ENCODE measurements at places on chromosomes 2 and 18.
A peak's percentile ranks its signal among the peaks of the same experiment; 100 is the strongest.

GRCh38 chr2:103847276-103847675, 1006.6 kb upstream of the POU3F3 start:
- DNase-seq: peak; percentile 63

GRCh38 chr2:236743039-236743920, 173.7 kb downstream of the ACKR3 start:
- DNase-seq: peak; percentile 92

DNA sequence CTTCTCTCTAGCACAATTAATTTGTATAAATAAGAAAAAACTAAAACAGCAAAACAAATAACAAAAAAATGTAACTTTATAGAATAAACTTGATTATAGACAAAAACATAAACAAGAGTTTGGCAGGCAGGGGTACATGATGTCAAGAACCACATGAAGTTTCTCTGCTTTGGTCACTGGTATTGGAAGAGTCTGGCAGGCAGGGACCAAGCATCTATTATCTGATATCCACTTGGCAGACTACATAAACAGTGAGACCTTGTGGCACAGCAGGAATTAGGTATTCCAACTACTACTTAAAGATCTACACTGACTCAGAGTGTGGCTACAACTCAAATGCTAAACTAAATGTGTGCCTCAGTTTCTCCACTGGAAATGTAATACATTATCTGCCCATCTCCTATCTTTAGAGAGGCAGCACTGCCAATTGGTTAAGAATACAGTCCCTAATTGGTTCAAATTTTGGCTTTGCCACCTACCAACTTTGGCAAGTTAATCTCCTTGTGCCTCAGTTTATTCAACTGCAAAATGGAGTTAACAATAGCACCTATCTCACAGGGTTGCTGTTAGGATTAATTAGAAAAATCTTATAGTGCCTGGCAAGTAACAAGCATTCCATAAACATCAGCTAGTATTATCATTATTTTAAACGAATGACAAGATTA, 2.7 kb downstream of the MAP4K3 start:
- no peak for DNase-seq

GRCh38 chr2:10720306-10720705, 1.1 kb upstream of the ATP6V1C2 start:
- DNase-seq: no peak

- peak; percentile 81 for DNase-seq
Measured at GRCh38 chr2:189236066-189236465, 56.5 kb upstream of the COL5A2 start.

- DNase-seq: peak; percentile 61
Measured at GRCh38 chr2:12816379-12817306, 99.9 kb downstream of the TRIB2 start.

DNA sequence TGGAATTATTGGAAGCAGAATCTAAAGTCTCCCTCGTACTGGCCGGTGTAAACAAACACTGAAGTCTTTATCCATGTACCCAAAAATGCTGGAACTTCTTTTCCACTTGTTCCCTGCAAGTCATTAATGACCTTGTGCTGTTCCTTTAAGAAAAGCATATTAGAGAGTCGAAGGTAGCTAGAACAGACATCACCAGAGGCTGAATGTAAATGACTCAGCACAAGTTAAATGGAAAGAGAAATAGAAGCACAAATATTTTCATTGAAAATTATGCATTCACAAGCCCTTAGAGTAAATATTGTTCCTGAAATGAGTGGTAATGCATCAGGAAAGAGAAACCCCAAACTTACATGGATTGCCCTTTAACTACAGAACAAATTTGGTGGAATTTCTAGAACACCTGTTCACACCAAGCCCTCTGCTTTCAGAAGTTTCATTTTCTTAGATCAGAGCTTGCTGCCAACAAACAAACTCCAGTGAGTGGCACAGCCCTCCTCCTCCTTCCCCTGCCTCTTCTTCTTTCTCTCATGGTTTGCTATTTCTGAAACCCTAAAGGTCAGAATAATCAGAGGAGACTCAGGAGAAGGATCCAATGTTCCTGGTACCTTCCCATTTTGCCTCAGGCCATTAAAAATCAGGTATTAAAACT, 264.3 kb downstream of the TXNL1 start:
- peak; percentile 45 for DNase-seq

GRCh38 chr2:63738019-63738418, 103.7 kb upstream of the UGP2 start:
- no peak for DNase-seq

- DNase-seq: no peak
Measured at GRCh38 chr2:195388028-195388427, 269.0 kb upstream of the SLC39A10 start.

GRCh38 chr2:239222312-239222660, 178.5 kb downstream of the HDAC4 start:
- peak; percentile 32 for DNase-seq

DNA sequence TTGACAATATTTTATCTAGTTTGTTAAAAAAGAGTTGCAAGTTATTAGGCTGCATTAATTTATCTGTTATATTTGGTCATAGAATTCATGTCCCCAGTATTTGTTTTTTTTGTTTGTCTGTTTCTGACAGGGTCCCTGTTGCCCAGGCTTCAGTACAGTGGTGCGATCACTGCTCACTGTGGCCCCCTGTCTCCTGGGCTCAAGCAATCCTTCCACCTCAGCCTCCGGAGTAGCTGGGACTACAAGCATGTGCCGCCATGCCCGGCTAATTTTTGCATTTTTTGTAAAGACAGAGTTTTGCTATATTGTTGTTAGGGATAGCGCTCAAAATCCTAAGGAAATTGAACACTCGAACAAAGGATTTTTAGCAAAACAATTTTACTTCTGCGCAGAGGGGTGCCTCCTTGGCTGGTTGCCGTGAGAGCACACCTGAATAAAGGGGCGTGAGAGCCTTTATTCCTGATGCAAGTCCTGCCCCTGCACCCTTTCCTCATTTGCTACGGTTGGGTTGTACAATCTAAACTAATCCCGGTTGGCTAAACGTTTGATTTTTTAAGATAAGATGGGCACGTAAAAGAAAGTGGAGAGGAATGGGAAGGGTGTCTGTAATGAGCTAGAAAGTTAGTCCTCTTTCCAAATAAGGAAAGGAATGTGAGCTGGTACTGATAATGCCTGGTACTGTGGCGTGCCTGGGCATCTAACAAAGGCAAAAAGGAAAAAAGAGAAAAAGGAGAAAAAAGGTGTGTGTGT, 65.5 kb downstream of the COMMD1 start:
- DNase-seq: no peak

DNA sequence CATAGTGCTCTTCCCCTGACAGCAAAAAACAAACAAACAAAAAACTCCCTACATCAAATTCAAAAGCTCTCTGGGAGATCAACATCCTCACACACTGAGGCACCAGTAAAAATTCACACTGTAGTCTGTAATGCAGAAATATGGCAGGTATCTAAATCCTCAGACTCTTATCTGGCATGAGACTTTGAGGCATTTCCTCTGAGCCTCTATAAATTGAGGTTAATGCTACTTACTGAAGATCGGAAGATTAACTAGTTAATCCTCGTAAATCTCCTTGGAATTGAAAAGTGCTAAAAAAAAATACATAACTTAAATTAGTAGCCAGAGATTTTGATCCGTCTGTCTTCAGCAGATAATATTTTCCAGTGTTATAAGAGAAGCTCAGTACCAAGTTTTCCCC, 65.0 kb downstream of the AP1S3 start:
- no peak for DNase-seq

- DNase-seq: no peak
Measured at GRCh38 chr18:13455471-13455870, 236.9 kb downstream of the LDLRAD4 start.
